Left ventricle myocardium inferior (tissue), 1 donor: ENCODE measurements at places on chromosomes 1 and 21.

DNA sequence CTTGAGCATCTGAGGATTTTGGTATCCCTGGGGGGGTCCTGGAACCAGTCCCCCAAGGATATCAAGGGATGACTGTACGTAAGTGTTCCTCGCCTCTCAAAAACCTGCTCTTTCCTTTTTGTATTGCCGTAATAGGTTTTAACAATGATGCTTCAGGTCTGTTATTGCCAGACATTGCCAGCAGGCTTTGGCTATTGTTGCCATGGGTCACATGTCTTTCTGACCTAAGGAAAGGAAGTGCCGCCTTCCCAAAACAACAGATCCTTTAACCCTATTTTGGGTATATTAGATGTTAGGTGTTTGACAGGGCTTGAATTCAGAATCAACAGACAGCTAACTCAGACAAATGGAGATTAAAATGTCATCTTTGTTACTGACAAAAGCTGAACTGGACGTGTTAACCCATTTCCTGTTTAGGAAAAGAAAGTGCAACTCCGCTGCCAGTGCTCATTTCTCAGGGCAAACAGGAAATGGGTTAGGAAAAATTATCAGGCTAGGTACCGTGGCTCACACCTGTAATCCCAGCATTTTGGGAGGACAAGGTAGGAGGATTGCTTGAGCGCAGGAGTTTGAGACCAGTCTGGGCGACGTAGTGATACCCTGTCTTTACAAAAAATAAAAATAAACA is 12.4 kb upstream of the PRPF38B start:
- H3K4me1 ChIP-seq = no peaks in the 10 kb centered on the region
- peak overlapping the region; percentile 46 for H3K4me3 ChIP-seq
- no peaks in the 10 kb centered on the region for H3K36me3 ChIP-seq

GRCh38 chr1:6474815-6475282 is 8.9 kb upstream of the TNFRSF25 start:
- H3K27me3 ChIP-seq = no peaks in the 10 kb centered on the region
- H3K36me3 ChIP-seq = peaks cover 63% of the 10 kb centered on the region
- no peak for DNase-seq

- no peak for DNase-seq
- H3K4me1 ChIP-seq = peaks cover 16% of the 10 kb centered on the region
- H3K27ac ChIP-seq = no peak overlapping the region
- H3K27me3 ChIP-seq = no peaks in the 10 kb centered on the region
- H3K4me3 ChIP-seq = no peak overlapping the region
These were observed 49.9 kb downstream of the SNX27 start for GRCh38 chr1:151661751-151662150.

DNA sequence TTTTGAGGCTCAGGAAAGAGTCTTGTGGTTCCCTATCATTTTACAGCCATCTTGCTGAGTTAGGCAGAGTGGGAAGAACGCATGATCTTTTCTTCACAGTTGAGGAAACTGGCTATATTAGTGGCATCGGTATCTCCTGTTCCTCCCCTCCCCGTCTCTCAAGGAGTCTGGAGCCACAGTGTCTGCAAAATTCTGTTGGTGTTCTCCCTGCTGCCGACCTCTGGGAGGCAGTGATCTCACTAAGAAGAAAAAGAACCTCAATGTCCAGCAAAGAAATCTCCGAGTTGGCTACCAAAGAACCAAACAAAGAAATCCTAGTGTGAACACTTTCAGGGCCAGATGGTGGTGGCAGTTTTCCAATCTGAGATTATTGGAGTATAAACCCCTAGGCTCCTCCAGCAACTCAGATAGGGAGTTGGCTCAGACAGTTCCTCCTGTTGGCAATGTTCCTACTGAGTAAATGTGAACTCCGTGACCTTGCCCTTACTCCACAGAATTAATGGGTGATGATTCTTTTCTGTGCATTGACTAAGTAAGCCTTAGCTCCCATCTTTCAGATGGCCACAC is 41.2 kb downstream of the PRAMEF20 start:
- no peaks in the 10 kb centered on the region for H3K36me3 ChIP-seq
- no peaks in the 10 kb centered on the region for H3K4me1 ChIP-seq
- no peak overlapping the region for H3K4me3 ChIP-seq
- DNase-seq = no peak
- H3K27ac ChIP-seq = no peak overlapping the region

DNA sequence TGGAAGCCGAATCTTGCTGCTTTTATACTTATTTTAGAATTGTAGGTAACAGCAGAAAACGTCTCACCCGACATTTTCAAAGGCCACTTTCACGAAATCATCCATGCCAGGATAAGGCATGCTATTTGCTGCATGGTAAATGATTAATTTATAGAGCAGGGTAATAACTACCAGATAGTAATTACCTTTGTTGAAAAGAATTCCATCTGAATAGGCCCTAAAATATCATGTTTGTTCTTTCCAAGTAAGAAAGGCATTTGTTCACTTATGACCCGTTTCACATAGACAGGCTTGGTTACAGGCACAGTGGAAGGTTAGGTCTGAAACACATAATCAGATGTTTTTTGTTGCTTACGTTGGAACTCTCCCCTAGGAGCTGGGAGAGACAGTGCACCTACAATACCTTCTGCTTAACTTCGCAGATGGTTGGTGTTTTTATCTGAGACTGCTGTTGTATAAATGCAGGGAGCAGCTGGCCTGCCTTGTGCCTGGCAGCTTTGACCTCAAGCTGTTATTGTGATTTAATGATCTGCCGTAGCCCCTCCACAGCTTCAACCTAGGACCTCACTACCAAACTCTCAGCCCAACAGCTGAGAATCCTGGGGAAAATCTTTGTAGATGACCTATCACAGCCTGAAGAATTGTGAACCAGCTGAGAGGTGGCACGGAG is 1.6 kb downstream of the SLC44A3 start:
- H3K27me3 ChIP-seq = peaks cover 15% of the 10 kb centered on the region
- H3K36me3 ChIP-seq = no peaks in the 10 kb centered on the region
- peaks cover 30% of the 10 kb centered on the region for H3K4me1 ChIP-seq
- no peak for DNase-seq

DNA sequence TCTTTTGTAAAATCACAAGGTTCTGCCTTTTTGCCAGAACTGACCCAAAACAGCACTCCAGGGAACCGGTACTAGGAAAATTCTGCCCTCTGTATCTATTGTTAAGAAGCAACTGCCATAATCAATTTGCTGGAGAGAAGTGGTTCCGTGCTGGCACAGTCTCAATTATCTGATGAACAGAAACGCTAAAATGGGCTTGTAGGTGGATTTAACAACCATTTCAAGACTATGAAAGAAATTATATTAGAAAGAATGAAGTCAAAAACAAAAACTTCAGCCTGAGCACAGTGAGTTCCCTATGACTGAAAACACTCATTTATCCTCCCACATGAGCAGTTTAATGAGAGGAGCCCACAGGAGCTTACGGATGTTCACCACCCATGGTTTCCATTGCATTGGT is 4.4 kb downstream of the JAM2 start:
- no peak overlapping the region for H3K27ac ChIP-seq
- H3K4me3 ChIP-seq = no peak overlapping the region
- H3K36me3 ChIP-seq = no peaks in the 10 kb centered on the region
- DNase-seq = no peak

GRCh38 chr1:165862448-165862847 is 35.0 kb downstream of the UCK2 start:
- no peaks in the 10 kb centered on the region for H3K27me3 ChIP-seq
- DNase-seq = no peak
- H3K4me1 ChIP-seq = peaks cover 35% of the 10 kb centered on the region
- no peak overlapping the region for H3K27ac ChIP-seq
- H3K4me3 ChIP-seq = no peak overlapping the region

DNA sequence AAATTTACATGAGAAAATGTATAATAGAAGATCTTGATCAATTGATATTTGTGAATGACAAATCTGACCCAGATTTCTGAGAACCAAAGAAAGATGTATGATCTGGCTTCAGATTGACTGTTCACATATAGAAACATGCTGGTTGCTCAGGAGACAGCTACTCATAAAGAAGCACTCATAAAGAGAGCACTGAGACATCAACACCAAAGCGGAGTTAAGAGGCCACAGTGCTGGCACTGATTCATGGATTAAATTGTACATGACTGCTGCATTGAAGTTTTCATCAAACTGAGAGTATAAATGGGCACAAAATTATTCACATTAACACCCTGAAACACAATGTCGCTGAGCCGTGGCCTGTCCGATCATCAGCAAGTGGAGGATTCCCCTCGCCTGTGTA is 46.2 kb downstream of the SH3GLB1 start:
- no peaks in the 10 kb centered on the region for H3K27me3 ChIP-seq
- H3K4me3 ChIP-seq = no peak overlapping the region
- peaks cover 22% of the 10 kb centered on the region for H3K4me1 ChIP-seq
- DNase-seq = no peak

GRCh38 chr1:179599623-179600249 is 8.1 kb downstream of the TDRD5 start:
- no peak for DNase-seq
- H3K27me3 ChIP-seq = peaks cover 24% of the 10 kb centered on the region
- no peak overlapping the region for H3K27ac ChIP-seq
- H3K4me1 ChIP-seq = no peaks in the 10 kb centered on the region

DNA sequence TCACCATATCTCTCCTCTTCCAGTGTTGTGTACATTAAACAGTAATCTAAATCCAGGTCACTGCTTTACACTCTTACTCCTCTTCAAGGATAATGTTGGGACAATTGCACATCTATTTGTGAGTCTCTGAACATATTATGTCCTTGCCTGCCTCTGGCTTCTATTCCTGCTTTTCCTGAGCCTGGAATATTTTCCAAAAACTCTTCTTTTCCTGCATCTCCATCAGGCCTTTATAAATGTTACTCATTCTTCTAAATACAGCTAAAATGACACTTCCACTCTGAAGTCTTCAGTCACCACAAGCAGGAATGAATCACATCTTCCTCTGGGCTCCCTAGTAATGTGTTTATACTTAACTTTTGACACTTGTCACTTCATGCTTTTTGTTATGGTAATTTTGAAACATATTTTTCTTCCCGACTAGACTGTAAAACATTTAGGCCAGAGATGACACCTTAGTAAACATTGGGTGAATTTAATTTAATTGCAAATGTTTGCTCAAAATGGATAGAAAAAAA is 396.0 kb downstream of the LRRIQ3 start:
- no peaks in the 10 kb centered on the region for H3K27me3 ChIP-seq
- H3K4me3 ChIP-seq = no peak overlapping the region
- no peak for DNase-seq
- H3K27ac ChIP-seq = no peak overlapping the region

GRCh38 chr1:81498471-81499462 is 302.0 kb upstream of the ADGRL2 start:
- H3K4me3 ChIP-seq = no peak overlapping the region
- no peaks in the 10 kb centered on the region for H3K27me3 ChIP-seq
- H3K36me3 ChIP-seq = no peaks in the 10 kb centered on the region
- peak overlapping the region; percentile 41 for H3K27ac ChIP-seq
- peaks cover 28% of the 10 kb centered on the region for H3K4me1 ChIP-seq

DNA sequence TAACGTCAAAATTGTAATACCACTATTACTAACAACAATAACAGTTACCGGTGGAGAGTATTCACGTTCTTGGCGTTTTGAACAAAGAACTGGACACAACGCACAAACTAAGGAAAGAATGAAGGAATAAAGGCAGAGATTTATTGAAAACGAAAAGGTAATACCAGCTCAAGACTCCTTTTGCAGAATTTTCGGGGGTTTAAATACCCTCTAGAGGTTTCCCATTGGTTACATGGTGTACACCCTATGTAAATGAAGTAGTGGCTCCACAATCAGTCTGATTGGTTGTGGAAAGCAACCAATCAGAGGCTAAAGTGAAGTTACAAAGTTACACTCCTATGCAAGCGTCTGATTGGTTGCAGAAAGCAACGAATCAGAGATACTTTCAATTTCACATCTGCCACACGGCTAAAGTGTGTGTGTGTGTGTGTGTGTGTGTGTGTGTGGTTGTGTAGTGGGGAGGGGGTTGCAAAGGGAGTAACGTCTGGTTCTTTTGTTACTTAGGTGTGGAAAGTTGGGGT is 1.1 kb upstream of the GTF2B start:
- peak overlapping the region; percentile 95 for H3K27ac ChIP-seq
- DNase-seq = no peak
- peak overlapping the region; percentile 98 for H3K4me3 ChIP-seq
- no peaks in the 10 kb centered on the region for H3K36me3 ChIP-seq
- peaks cover 44% of the 10 kb centered on the region for H3K4me1 ChIP-seq
- H3K27me3 ChIP-seq = no peaks in the 10 kb centered on the region

- peak overlapping the region; percentile 83 for H3K27ac ChIP-seq
- DNase-seq = no peak
- peaks cover 30% of the 10 kb centered on the region for H3K27me3 ChIP-seq
- peaks cover 18% of the 10 kb centered on the region for H3K4me1 ChIP-seq
These were observed 149.2 kb downstream of the PPIAL4G start for GRCh38 chr1:148333875-148334338.

- H3K4me1 ChIP-seq = peaks cover 85% of the 10 kb centered on the region
- no peaks in the 10 kb centered on the region for H3K36me3 ChIP-seq
- H3K27ac ChIP-seq = peak overlapping the region; percentile 99
- DNase-seq = peak; percentile 20
- no peaks in the 10 kb centered on the region for H3K27me3 ChIP-seq
- H3K4me3 ChIP-seq = peak overlapping the region; percentile 90
These were observed 2.4 kb downstream of the ARID1A start for GRCh38 chr1:26697978-26698849.

- no peak overlapping the region for H3K4me3 ChIP-seq
- no peak overlapping the region for H3K27ac ChIP-seq
- no peaks in the 10 kb centered on the region for H3K4me1 ChIP-seq
- H3K36me3 ChIP-seq = no peaks in the 10 kb centered on the region
These were observed 168.1 kb upstream of the FGGY start for GRCh38 chr1:59128784-59129227.

GRCh38 chr1:84415396-84415795 is 17.1 kb downstream of the DNASE2B start:
- no peak overlapping the region for H3K4me3 ChIP-seq
- H3K4me1 ChIP-seq = no peaks in the 10 kb centered on the region
- no peaks in the 10 kb centered on the region for H3K36me3 ChIP-seq
- H3K27ac ChIP-seq = no peak overlapping the region
- no peaks in the 10 kb centered on the region for H3K27me3 ChIP-seq

DNA sequence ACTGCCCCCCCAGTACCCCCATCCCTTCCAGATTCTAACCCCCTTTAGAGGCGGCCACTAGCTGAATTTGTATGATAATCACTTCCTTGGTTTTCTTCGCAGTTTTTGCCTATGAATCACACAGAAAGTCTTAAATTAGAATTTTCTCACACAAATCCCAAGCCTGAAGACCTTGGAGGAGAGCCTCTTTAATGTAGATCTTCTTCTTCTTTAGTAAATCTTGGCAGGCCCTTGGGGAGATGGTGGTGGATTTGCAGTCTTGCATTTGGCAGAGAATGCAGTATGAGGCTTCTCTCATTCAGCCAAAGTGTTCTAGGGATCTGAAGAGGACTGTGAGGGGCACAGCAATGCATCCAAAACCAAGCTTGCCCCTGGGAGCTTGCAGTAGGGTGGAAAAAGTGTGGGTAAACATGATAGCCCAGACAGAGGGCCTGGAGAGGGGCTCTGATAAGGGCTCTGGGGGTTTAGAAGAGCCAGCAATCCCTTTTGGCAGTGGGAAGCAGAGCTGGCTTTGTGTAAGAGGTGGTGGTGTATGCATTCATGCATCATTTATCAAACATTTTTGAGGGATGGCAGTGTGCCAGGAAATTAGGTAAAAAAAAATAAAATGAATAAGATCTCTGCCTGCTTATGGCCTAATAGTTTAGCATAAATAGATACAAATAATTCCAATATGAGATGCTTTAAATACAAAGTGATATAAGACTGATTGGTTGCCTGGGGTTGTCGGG is 7.7 kb upstream of the CDC42 start:
- no peak for DNase-seq
- H3K27me3 ChIP-seq = no peaks in the 10 kb centered on the region
- H3K4me1 ChIP-seq = peaks cover 19% of the 10 kb centered on the region
- no peak overlapping the region for H3K27ac ChIP-seq

- no peak overlapping the region for H3K27ac ChIP-seq
- peaks cover 90% of the 10 kb centered on the region for H3K36me3 ChIP-seq
- H3K4me3 ChIP-seq = no peak overlapping the region
- H3K27me3 ChIP-seq = no peaks in the 10 kb centered on the region
- DNase-seq = no peak
- H3K4me1 ChIP-seq = no peaks in the 10 kb centered on the region
These were observed 12.5 kb downstream of the LBR start for GRCh38 chr1:225415307-225415706.
